ENCODE measurements at places on chromosomes 2 and 18. TPM values are rescaled to one million over a fixed set of nuclear protein-coding genes. Genes with fewer than 3 reads are reported as not detected.

DNA sequence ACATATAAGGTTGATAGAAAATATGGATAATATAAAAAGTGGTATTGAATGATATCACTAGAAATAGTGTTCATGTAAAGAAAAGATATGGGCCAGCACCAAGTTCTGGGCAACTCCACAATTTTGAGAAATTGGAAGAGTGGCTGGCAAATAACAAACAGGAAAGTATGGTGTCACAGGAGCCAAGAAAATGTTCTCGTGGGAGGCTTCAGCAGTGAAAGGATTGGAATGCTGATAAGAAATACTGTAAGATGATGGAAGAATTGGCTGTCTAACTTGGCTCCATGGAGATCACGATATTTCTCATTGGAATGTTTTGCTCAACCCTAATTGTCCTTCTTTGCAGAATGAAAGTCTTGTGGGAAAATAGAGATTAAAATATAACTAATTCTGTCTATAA is 856.8 kb downstream of the DPP10 start:
- H3K27me3 ChIP-seq: no peaks in the 10 kb centered on the region
- no peaks in the 10 kb centered on the region for H3K36me3 ChIP-seq
- H3K27ac ChIP-seq: no peak overlapping the region
- no peak overlapping the region for H3K4me3 ChIP-seq
- no peaks in the 10 kb centered on the region for H3K4me1 ChIP-seq
- no peak for DNase-seq

- no peaks in the 10 kb centered on the region for H3K4me1 ChIP-seq
- no peaks in the 10 kb centered on the region for H3K27me3 ChIP-seq
- no peak for DNase-seq
- no peak overlapping the region for H3K4me3 ChIP-seq
- H3K36me3 ChIP-seq: no peaks in the 10 kb centered on the region
Observed at GRCh38 chr2:173652767-173653431, 298.2 kb downstream of the CDCA7 start.

GRCh38 chr2:189298038-189298437 is 118.5 kb upstream of the COL5A2 start:
- no peak overlapping the region for H3K27ac ChIP-seq
- DNase-seq: no peak
- H3K4me1 ChIP-seq: no peaks in the 10 kb centered on the region
- no peaks in the 10 kb centered on the region for H3K36me3 ChIP-seq

The EPB41L3 gene
- total RNA-seq: 40.3 TPM

- H3K27ac ChIP-seq: no peak overlapping the region
- H3K36me3 ChIP-seq: peaks cover 70% of the 10 kb centered on the region
- no peaks in the 10 kb centered on the region for H3K27me3 ChIP-seq
- DNase-seq: no peak
Observed at GRCh38 chr18:13003466-13003896, 12.3 kb downstream of the CEP192 start.

DNA sequence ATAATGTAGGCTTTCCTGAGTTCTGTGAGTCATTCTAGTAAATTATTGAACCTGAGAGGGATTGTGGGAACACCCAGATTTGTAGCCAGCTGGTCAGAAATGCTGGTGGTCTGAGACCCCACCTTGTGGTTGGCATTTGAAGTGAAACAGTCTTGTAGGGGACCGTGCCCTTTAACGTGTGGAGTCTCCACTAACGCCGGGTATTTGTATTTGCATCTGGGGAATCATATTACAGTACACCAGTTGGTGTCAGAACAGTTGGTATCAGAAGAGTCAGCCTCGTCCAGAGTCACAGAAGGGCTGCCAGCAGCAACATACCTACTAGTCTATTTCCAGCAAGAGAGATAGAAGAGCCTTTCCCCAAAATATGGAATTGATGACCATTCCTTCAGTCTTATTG is 38.3 kb upstream of the PTPN4 start:
- no peaks in the 10 kb centered on the region for H3K36me3 ChIP-seq
- H3K27ac ChIP-seq: no peak overlapping the region
- H3K4me3 ChIP-seq: no peak overlapping the region
- no peaks in the 10 kb centered on the region for H3K27me3 ChIP-seq
- DNase-seq: no peak

- peaks cover 44% of the 10 kb centered on the region for H3K4me1 ChIP-seq
- no peak overlapping the region for H3K4me3 ChIP-seq
- H3K27me3 ChIP-seq: no peaks in the 10 kb centered on the region
Observed at GRCh38 chr18:9428301-9428706, 47.0 kb upstream of the RALBP1 start.

GRCh38 chr2:241947401-241947800 is 77.9 kb downstream of the RTP5 start:
- no peak for DNase-seq
- H3K27me3 ChIP-seq: no peaks in the 10 kb centered on the region
- no peak overlapping the region for H3K27ac ChIP-seq
- H3K4me3 ChIP-seq: no peak overlapping the region

The DTYMK gene
- 40.3 TPM for total RNA-seq
